Fibroblast of skin of back (primary cell): ENCODE measurements at places on chromosomes 11 and 22.

- peak; percentile 82 for DNase-seq
Observed at GRCh38 chr22:42270510-42271190, at the start of gene TCF20. TSS of gene TCF20 (minus strand) at chr22:42270653. CDS start at chr22:42215305, 55,348 bp downstream.

GRCh38 chr22:19469421-19469820, 9.6 kb downstream of the UFD1 start:
- DNase-seq: no peak

DNA sequence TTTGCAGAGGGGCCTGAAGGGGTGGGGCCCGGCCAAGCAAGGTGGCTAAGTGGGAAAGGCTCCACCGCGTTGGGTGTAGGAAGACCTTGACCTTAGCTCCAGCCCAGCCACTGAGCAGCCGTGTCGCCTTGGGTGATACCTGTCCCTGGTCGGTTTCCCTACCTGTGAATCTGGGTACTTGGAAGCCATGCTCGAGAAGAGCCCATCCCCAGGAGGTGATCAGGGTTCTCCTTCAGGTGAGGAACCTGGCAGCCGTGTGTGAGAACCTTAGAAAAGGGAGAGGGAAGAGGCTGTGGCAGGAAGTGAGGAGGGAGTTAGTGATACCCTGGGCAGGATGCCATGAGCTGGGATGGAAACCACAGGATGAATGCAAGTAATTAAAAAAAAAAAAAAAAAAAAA, 21.6 kb downstream of the PPARA start:
- peak; percentile 86 for DNase-seq

- DNase-seq: peak; percentile 8
Observed at GRCh38 chr11:17921659-17922415, 91.0 kb downstream of the SERGEF start.

GRCh38 chr11:112400476-112401014, 139.9 kb upstream of the PLET1 start:
- no peak for DNase-seq

GRCh38 chr11:87819151-87819550, 356.1 kb downstream of the RAB38 start:
- peak; percentile 6 for DNase-seq
